ENCODE measurements at places on chromosomes 12 and 14.
A peak's percentile ranks its signal among the peaks of the same experiment; 100 is the strongest.

- peak; percentile 33 for DNase-seq
Observed at GRCh38 chr12:41552588-41552987, 364.5 kb downstream of the PDZRN4 start.

DNA sequence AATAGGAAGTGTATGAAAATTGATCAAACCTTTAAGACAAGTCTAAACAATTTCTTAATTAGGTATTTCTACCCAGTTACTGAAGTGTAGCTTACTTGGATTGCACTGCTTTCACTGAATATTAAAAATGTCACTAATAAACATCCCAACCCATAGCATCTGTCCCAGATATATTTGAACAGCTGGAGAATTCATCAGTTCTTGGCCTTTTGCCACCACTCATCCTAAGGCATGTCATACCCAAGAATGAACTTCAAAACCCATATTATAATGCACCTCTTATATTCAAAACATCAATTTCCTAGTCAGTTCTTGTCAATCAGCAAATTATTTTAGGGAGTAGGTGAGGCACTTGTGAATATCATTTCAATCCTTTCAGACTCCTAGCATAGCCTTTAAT, 392.3 kb downstream of the PAWR start:
- DNase-seq, result no peak

DNA sequence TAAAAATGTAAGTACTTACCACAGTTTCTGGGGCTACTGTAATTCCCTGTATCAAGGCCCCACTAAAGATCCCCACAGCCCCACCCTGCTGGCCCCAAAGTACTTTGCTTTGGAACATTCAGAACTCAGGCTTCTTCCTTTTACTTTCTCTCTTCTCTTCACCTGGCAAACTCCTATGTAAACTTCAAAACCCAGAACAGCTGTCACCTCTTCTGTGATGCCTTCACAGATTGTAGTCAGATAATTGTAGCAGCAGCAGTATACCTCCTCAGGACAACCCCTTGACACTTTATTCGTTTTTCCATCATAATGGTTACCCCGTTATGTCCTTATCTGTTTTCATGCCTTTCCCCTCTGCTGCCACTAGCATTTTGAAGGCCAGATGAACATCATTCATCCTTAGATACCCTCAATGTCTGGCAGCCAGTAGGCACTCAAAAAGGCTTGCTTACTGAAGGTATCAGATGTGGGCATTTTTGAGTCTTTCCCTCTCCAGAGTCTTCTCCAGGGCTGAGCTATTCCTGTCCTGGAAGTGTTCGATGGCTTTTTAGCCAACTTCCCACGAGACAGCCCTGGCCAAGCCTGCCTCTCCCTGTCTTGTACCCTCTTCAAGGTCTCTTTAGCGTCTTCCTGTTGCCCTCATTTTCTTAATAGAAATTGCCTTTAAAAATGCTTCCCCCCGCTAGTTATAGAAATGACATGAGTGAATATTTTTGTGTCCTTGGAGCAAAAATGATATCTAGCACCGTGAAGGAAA, 7.4 kb downstream of the PLBD2 start:
- no peak for DNase-seq

- DNase-seq, result no peak
Observed at GRCh38 chr12:103442822-103443221, 52.9 kb downstream of the C12orf42 start.

Data from NCI-H1930 (cell line).